ENCODE measurements at places on chromosomes 3 and 15. TPM values are rescaled to one million over a fixed set of nuclear protein-coding genes. Genes with fewer than 3 reads are reported as not detected.

Gene TNNC1
- 1.5 TPM for total RNA-seq

Gene IGSF10
- 1.5 TPM for total RNA-seq

DNA sequence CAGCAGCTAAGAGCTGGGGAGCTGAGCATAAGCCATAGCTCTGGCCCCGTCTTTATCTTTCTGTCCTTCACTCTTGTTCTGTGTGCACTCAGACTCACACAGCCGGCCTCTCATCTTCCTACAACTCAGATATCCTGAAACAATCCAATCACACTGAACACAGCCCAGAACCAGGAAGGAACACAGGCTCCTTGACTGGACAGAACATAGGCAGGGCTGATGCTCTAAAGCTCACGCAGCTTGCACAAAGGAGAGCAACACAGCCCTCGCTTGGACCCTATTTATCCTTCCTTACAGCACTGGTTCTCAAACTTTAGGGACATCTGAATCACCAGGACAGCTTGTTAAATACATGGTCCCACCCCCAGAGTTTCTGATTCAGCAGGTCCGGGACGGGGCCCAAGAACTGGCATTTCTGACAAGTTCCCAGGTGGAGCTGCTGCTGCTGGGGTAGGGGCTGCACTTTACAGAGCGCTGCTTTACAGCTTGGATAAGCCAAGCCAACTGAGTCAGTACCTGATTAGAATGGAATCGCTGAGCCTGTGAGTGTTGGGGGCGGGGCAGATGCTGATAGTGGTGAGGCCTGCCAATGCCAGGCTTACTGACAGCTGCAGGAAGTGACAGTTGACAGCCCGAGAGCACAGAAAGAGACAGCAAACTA, 65.1 kb downstream of the MRPL46 start:
- no peaks in the 10 kb centered on the region for H3K27me3 ChIP-seq
- H3K27ac ChIP-seq, result no peak overlapping the region
- H3K36me3 ChIP-seq, result no peaks in the 10 kb centered on the region

Gene FAM174B
- 25.7 TPM for total RNA-seq

DNA sequence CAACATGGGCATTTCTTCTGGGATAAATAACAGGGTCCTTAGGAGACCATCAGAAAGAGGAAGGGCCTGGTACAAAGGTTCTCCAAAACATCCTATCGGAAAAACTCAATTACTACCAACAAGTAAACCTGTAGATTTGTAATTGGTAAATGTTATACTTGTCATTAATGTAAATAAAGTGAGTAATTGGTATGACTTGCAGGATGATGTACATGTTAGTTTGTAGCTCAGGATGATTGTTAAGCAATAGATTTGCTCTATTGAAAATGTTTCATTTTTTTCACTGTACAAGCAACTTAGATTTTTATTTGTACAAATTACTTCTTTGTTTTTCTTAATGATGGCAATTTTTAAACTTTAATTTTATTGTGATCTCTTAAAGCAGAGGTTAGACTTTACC, 3.8 kb upstream of the SCG5 start:
- H3K4me1 ChIP-seq, result no peaks in the 10 kb centered on the region
- H3K36me3 ChIP-seq, result no peaks in the 10 kb centered on the region
- no peak overlapping the region for H3K4me3 ChIP-seq

DNA sequence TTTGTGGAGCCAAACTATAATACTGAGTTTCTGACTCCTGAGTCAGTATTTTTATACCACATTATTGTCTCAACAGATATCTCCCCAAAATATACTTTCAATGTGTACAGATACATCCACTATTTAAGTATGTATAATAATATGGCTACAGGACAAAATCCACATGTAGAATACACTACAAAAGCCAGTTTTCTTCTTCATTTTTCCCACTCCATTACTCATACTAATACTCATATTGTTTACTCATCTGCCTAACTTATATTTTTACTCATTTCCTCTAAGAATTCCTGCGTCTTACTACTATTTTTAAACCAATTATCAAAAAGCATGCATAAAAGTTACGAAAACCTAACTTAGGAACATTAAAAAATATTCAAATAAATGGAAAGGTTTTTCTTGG, 440.8 kb downstream of the ZNF385D start:
- no peak overlapping the region for H3K4me3 ChIP-seq
- no peaks in the 10 kb centered on the region for H3K4me1 ChIP-seq
- H3K27me3 ChIP-seq, result no peaks in the 10 kb centered on the region
- no peak for DNase-seq

- H3K27ac ChIP-seq, result no peak overlapping the region
- no peaks in the 10 kb centered on the region for H3K4me1 ChIP-seq
- H3K27me3 ChIP-seq, result no peaks in the 10 kb centered on the region
- H3K36me3 ChIP-seq, result no peaks in the 10 kb centered on the region
- no peak overlapping the region for H3K4me3 ChIP-seq
- DNase-seq, result no peak
These were observed 200.6 kb downstream of the SEMA6D start for GRCh38 chr15:47917881-47918280.

Gene SLC22A13
- total RNA-seq, result 1.1 TPM

- H3K4me1 ChIP-seq, result no peaks in the 10 kb centered on the region
- no peaks in the 10 kb centered on the region for H3K27me3 ChIP-seq
- H3K4me3 ChIP-seq, result no peak overlapping the region
- DNase-seq, result no peak
These were observed 201.9 kb upstream of the CHRM5 start for GRCh38 chr15:33766389-33766788.

DNA sequence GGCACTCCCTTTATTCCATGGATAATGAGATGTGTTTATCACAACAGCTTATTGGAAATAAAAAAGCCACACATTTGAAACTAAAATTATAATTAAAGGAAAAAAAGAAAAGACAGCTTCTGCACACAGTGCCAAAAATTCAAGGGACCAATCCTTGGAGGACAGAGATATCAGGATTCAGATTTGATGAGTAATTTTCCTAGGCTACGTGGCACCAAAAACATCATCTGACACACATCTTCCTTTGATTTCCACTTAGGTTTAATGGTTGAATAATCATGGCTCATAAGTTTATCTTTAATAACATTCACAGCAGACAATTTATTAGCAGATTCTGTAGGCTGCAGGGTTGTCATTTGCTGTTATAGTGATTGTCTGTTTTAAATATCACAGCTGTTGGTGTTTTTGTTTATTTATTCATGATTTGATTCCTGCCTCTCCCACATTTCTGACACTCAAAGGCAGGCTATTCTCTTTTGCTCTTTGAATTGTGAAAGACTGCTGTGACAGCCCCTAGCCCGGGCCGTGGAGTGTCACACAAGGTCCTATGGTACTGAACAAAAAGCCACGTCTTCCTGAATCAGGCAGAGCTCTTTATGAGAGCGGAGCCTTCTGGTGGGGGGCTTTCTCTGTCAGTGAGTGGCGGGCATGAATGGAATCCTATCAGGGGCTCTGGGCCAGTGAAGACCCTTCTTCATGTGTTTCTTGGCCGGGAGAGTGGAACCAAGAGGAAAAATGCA, 708.5 kb downstream of the SQOR start:
- DNase-seq, result no peak
- H3K36me3 ChIP-seq, result no peaks in the 10 kb centered on the region
- no peaks in the 10 kb centered on the region for H3K4me1 ChIP-seq

Gene GORASP1
- total RNA-seq, result 84.2 TPM

DNA sequence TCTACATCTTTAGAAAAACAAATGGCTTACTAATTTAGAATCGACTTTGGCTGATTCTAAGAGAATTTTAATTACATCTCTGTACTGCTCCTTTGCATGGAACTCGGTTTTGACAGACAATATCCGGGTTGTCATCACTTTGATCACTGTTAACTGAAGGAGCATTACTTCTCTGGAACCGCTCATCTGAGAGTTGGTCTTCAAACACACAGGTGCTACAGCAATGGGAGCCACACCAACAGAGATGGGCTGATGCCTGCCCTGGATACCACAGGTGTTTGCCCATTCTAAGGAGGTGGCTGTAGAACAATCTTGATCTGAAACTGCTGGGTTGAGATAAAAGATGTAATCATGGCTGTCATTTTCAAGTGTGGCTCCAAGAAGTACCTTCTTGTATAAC, 21.6 kb downstream of the LINS1 start:
- no peak overlapping the region for H3K4me3 ChIP-seq
- H3K27me3 ChIP-seq, result no peaks in the 10 kb centered on the region
- no peak for DNase-seq
- H3K4me1 ChIP-seq, result no peaks in the 10 kb centered on the region
- no peak overlapping the region for H3K27ac ChIP-seq

Gene PCOLCE2
- 1.0 TPM for total RNA-seq

DNA sequence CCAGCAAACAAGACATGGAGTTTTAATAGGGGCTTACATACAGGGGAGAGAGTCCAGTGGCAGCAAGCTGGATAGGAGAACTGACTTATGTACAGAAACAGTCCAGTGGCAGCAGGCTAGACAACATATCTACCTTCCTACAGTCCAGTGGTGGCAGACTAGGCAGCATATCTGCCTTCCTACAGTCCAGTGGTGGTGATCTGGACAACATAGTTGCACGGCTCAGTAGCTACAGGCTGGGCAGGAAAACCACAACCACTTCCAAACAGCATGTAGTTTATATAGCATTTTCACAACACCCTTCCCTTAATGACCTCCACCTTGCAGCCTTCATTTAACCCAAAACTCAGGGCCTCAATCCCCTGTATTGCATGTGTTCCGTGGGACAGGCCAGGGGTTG, 181.3 kb upstream of the EIF1B start:
- H3K4me1 ChIP-seq, result no peaks in the 10 kb centered on the region
- no peak overlapping the region for H3K4me3 ChIP-seq
- H3K27ac ChIP-seq, result no peak overlapping the region
- no peak for DNase-seq
- no peaks in the 10 kb centered on the region for H3K36me3 ChIP-seq

DNA sequence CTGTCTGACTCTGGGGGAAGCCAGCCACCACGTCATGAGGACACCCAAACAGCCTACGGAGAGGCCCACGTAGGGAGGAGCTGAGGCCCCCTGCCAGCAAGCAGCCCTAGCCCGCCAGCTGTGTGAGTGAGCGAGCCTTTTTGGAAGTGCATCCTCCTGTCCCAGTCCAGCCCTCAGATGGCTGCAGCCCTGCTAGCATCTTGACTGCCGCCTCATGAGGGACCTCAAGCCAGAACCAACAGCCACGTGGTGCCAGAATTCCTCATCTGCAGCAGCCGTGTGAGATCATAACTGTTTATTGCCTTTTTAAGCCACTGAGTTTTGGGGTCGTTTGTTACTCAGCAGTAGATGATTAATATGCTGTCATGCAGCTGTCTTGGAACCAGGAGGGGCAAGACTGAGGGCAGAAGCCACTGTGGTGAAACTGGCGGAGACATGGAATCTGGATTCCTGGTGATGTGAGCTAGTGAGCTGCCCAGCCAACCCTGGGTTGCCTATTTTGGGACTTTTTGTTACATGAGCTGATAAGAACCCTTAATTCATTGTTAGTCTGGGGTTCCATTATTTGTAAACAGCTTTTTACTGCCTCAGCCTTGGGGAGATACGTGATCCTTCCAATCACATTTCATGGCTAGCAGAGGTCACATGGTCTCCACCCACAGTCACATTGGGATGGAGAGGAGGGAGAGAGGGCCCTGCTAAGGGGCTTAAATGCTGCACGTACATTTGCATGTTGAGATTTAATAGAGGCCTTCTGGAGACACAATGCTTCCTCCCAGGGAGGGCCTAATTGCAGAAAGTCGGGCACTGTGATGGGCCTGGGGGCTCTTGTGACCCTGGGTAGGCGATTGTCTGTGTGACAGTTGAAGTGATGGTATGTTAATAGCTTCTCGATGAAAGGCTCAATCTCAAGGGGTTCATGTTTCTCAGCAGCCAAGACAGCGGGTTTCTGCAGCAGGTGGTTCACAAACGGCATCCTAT, 73.8 kb downstream of the RPLP1 start:
- H3K27ac ChIP-seq, result no peak overlapping the region
- no peak overlapping the region for H3K4me3 ChIP-seq
- DNase-seq, result no peak
- H3K27me3 ChIP-seq, result no peaks in the 10 kb centered on the region
- H3K36me3 ChIP-seq, result no peaks in the 10 kb centered on the region

Gene IGF1R
- 35.0 TPM for total RNA-seq

GRCh38 chr3:99931059-99931458, 113.4 kb downstream of the CMSS1 start:
- H3K4me3 ChIP-seq, result no peak overlapping the region
- peaks cover under 1% of the 10 kb centered on the region for H3K4me1 ChIP-seq
- no peak overlapping the region for H3K27ac ChIP-seq
- no peaks in the 10 kb centered on the region for H3K27me3 ChIP-seq
- DNase-seq, result no peak
- H3K36me3 ChIP-seq, result no peaks in the 10 kb centered on the region

Gene GOLGA8Q
- not detected for total RNA-seq

DNA sequence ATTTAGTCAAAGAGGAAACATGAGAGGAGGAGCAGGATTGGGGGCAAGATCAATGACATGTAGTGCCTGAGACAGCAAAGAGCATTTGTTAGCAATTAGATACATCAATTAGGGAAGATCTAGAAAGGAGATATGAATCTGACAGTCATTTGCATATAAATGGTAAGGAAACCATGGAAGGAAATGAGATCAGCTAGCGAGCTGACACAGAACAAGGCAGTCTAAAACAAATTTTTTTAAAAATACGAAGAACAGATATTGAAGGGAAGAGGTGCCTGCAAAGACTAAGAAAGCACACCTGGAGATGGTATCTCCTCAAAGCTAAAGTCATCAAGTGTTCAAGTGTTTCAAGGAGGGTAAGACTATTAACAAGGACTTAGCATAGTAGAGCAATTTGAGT, 4.6 kb downstream of the EPM2AIP1 start:
- no peaks in the 10 kb centered on the region for H3K27me3 ChIP-seq
- DNase-seq, result no peak
- H3K4me3 ChIP-seq, result no peak overlapping the region
- H3K27ac ChIP-seq, result no peak overlapping the region

Gene EIF4E3
- total RNA-seq, result 14.5 TPM

Gene TRIM71
- not detected for total RNA-seq

Gene MEGF11
- total RNA-seq, result not detected

DNA sequence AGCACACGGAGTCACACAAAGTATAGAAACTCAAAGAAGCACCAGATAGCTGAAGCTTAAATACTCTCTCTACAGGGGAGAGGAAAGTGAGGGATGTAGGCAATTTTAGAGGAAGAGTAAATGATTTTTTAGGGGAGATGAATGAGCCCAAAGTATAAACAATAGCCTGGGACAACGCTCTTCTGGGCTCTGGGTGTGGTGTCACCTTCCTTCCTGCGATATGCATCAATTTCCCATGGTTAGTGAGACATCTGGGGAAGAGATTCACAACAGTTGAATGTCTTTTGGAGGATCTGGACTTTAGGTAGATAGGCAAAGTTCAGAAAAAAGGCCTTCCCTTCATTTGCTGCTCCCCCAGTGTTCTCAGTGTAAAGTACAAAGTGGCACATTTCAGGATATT, 125.2 kb downstream of the EFHB start:
- no peak overlapping the region for H3K27ac ChIP-seq
- DNase-seq, result no peak
- no peaks in the 10 kb centered on the region for H3K4me1 ChIP-seq

- no peak overlapping the region for H3K27ac ChIP-seq
- no peaks in the 10 kb centered on the region for H3K4me1 ChIP-seq
- no peak for DNase-seq
- no peaks in the 10 kb centered on the region for H3K27me3 ChIP-seq
These were observed 188.4 kb downstream of the CPNE4 start for GRCh38 chr3:131846296-131846924.
